ENCODE measurements at places on chromosomes 13 and 19. TPM values are rescaled to one million over a fixed set of nuclear protein-coding genes. Genes with fewer than 3 reads are reported as not detected.
A peak's percentile ranks its signal among the peaks of the same experiment; 100 is the strongest.

KIR3DL1 gene
- total RNA-seq, result not detected

DNA sequence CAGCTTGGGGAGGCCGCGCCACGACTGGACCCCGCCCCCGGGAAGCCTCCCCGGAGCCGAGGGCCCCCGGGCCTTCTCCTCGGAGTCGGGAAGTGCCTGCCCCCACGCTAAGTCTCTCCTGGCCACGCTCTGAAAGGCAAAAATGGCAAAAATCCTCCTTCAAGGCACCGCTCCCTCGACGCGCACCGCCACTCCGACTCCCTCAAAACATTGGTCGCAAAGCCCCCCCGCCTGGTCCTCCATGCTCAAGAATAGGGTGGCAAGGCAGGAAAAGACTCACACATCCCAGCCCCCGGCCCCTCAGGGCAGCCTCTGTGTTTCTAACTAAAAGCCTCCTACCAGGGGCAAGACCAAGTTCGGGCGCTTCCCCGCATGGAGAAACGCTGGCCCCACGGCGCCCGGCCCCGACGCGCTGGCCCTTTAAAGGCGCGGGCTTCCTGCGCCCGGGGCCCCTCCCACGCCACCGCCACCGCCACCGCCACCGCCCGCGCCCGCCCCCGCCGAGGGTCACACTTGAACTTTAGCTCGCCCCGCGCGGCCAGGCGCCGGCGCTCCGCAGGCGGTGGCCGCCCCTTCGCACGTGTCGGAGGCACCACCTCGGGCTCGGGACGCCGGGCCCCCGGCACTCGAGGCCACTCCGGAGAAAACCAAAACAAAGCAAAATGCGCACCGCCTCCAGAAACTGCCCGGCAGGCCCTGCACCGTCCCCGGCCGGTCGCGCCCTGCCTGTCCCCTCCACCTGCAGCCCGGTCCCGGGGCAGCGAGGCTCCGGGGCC is 1.9 kb downstream of the FOXO1 start:
- no peaks in the 10 kb centered on the region for H3K36me3 ChIP-seq
- H3K4me1 ChIP-seq, result peaks cover 14% of the 10 kb centered on the region
- H3K4me3 ChIP-seq, result peak overlapping the region; percentile 78
- peak; percentile 64 for DNase-seq

- H3K4me3 ChIP-seq, result no peak overlapping the region
- no peaks in the 10 kb centered on the region for H3K27me3 ChIP-seq
- H3K27ac ChIP-seq, result no peak overlapping the region
Measured at GRCh38 chr13:23468811-23469210, 35.3 kb upstream of the SACS start.

ZNF837 gene
- 2.1 TPM for total RNA-seq

DNA sequence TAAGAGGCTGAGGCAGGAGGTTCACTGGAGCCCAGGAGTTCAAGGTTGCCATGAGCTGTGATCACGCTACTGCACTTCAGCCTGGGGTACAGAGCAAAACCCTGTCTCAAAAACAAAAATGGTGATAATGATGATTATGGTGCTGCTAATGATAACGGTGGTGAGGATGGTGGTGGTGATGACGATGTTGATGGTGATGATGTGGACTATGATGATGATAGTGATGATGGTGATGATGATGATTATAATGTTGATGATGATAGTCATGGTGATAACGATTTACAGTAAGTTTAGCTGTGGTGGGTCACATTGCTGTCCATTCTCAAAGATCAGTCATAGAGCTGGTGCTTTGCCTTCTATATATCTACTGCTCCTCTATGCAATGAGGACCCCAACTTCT is 1340.6 kb downstream of the UQCRFS1 start:
- no peaks in the 10 kb centered on the region for H3K4me1 ChIP-seq
- H3K4me3 ChIP-seq, result no peak overlapping the region
- no peak for DNase-seq
- no peaks in the 10 kb centered on the region for H3K36me3 ChIP-seq
- H3K27me3 ChIP-seq, result no peaks in the 10 kb centered on the region

GRCh38 chr19:2231621-2232221 is 4.4 kb downstream of the PLEKHJ1 start:
- no peak overlapping the region for H3K27ac ChIP-seq
- H3K27me3 ChIP-seq, result no peaks in the 10 kb centered on the region
- no peak for DNase-seq
- H3K36me3 ChIP-seq, result no peaks in the 10 kb centered on the region

DNA sequence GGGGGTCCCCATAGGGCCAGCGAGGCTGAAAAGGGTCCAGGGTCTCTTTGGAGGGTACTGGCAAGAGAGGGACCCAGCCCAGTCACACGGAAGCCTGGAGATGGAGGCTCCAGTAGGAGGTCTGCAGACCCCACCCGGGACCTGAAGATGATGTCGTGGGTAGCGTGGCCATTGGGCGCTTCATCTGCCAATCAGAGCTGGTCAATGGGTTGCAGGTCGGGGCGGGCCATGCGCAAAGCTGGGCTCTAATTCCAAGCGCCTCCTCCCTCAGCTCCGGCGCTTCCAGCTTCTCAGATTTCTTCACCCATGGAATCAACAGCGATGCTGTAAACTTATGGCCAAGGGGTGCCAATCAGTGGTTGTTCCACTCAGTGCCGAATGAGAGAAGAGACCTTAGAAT is 10.9 kb downstream of the SIGLEC12 start:
- no peaks in the 10 kb centered on the region for H3K27me3 ChIP-seq

DNA sequence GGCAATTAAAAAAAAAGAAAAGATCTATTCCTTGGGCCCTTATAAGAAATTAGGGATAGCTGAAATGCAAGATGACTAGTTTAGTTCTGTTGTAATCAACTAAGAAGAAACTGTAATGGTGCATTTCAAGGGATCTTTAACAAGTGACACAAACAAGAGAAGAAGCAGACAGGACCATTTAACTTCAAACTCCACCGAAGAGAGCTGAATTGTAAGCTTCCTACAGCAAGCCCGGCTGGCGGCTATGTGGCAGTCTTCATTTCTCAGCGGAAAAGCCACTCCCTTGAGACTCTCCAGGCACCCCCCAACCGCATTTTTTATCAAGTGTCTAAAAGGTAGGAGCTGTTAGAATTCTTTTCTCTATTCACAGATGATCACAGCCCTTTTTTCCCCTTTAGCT is 305.2 kb upstream of the ZNF507 start:
- no peaks in the 10 kb centered on the region for H3K36me3 ChIP-seq
- H3K4me3 ChIP-seq, result no peak overlapping the region
- no peak for DNase-seq
- peaks cover 10% of the 10 kb centered on the region for H3K4me1 ChIP-seq
- no peak overlapping the region for H3K27ac ChIP-seq
- no peaks in the 10 kb centered on the region for H3K27me3 ChIP-seq

GRCh38 chr13:108195146-108195545 is 20.2 kb downstream of the LIG4 start:
- DNase-seq, result no peak
- H3K27ac ChIP-seq, result no peak overlapping the region
- no peak overlapping the region for H3K4me3 ChIP-seq
- no peaks in the 10 kb centered on the region for H3K27me3 ChIP-seq
- no peaks in the 10 kb centered on the region for H3K4me1 ChIP-seq

DNA sequence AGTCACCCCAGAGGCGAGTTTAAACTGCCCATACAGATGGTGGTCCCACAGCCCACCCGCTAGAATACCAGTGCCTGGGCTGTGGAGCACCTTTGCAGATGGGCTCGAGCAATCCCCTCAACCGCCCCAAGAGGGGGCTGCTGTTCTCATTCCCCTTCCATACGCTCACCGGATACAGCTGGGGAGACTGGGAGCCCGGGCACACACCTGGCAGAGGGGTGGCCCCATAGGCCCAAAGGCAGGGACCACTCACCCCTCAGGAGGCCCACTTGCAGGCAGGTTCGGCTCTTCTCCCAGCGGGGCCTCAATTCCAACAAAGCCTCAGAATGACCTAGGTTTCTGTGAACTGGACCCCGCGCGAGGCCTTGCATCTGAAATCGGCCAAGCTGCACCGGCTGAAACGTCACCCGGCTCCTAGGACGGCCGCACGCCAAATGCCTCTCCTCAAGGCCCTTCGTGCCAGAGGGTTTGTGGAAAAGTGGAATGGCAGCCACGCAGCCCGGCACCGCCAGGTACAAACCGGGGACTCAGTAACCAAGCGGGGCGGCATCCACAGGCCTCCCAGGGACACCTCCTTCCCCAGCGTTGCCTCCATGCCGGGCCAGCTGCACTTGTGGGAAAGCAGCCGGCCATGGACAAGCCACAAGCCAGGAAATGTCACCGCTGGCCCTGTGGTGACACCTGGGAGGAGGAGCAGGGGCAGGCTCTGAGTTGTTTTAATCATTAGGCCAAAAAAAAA is 18.7 kb downstream of the MLLT1 start:
- H3K36me3 ChIP-seq, result no peaks in the 10 kb centered on the region
- no peak overlapping the region for H3K4me3 ChIP-seq
- H3K27me3 ChIP-seq, result no peaks in the 10 kb centered on the region
- H3K27ac ChIP-seq, result no peak overlapping the region

GRCh38 chr19:18736415-18737336 is 53.2 kb downstream of the CRTC1 start:
- H3K4me3 ChIP-seq, result no peak overlapping the region
- H3K27ac ChIP-seq, result no peak overlapping the region
- H3K27me3 ChIP-seq, result no peaks in the 10 kb centered on the region
- no peak for DNase-seq
- H3K4me1 ChIP-seq, result peaks cover 8% of the 10 kb centered on the region

- no peak overlapping the region for H3K4me3 ChIP-seq
- no peaks in the 10 kb centered on the region for H3K36me3 ChIP-seq
- no peak for DNase-seq
- no peaks in the 10 kb centered on the region for H3K27me3 ChIP-seq
- H3K4me1 ChIP-seq, result no peaks in the 10 kb centered on the region
Measured at GRCh38 chr19:47768604-47769003, 9.9 kb upstream of the SELENOW start.

CRX gene
- not detected for total RNA-seq

GRCh38 chr13:25778808-25779305 is 273.0 kb downstream of the SHISA2 start:
- no peaks in the 10 kb centered on the region for H3K27me3 ChIP-seq
- no peaks in the 10 kb centered on the region for H3K4me1 ChIP-seq
- H3K27ac ChIP-seq, result no peak overlapping the region
- no peak overlapping the region for H3K4me3 ChIP-seq
- H3K36me3 ChIP-seq, result no peaks in the 10 kb centered on the region
- DNase-seq, result no peak

SULT2A1 gene
- 0.12 TPM for total RNA-seq

GPR183 gene
- total RNA-seq, result 2.4 TPM

GRCh38 chr19:40752257-40752781 is 1.3 kb downstream of the SNRPA start:
- no peaks in the 10 kb centered on the region for H3K27me3 ChIP-seq
- H3K4me3 ChIP-seq, result peak overlapping the region; percentile 53
- H3K36me3 ChIP-seq, result no peaks in the 10 kb centered on the region
- no peak overlapping the region for H3K27ac ChIP-seq
- no peak for DNase-seq

DNA sequence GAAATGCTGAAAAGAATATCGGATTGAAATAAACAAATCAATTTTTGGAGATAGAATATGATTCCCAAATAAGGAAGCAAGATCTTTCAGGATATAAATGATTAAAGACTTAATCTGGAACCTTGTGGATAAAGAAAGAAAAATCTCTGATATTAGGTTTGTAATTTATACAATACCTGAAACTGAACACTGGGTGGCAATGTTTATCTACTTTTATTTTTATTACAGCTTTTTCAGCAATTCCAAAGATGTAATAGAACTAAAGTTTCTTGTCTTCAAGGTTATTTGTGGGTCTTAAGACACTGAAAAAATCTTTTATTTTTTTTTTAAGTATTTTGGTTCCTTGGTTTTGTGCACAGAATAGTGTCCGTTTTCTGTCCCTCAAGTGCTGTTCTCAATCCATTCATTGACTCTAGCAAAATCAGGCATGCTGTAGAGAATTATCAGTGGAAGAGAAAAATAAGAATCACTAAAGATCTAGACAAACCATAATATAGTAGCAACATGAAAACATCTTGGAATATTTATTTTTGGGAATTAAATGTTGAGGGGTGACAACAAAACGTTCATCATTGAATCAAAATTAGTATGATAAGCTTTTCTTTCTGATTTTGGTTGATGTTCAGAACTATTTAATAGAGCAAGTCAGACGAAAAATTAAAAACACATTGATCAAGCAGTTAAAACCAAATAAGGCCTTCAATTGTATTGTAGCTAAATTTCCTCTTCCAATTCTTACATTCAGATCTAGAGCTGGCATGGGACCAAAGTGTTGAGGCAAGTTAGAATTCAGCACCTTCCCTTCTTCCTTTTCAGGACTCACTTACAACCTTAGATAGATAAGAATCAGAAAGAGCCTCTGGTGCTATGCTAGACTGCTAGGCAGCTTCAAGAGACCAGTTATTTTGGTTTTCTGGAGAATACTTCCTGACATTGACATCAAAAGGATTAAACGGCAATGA is 704.4 kb upstream of the PCDH20 start:
- H3K4me3 ChIP-seq, result no peak overlapping the region
- H3K27ac ChIP-seq, result no peak overlapping the region
- no peaks in the 10 kb centered on the region for H3K36me3 ChIP-seq
- H3K4me1 ChIP-seq, result no peaks in the 10 kb centered on the region
- no peaks in the 10 kb centered on the region for H3K27me3 ChIP-seq

DNA sequence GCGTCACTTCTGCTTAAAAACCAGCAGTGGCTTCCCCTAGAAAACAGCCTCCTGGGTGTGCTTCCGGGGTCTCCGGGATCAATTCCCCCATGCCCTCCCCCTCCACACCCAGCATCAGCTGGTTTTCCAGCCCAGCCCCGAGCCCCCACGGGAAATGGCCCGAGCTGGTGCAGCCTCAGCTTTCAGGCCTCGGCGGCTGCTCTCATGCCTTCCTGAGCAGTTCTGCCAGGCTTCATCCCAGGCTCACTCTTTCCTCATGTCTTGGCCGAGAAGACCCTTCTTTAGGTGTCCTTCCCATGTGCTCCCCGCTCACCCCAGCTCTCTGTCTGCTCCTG is 103.1 kb upstream of the RNF113B start:
- H3K27me3 ChIP-seq, result no peaks in the 10 kb centered on the region
- H3K4me1 ChIP-seq, result peaks cover 1% of the 10 kb centered on the region
- H3K27ac ChIP-seq, result no peak overlapping the region
- no peaks in the 10 kb centered on the region for H3K36me3 ChIP-seq
- no peak overlapping the region for H3K4me3 ChIP-seq

DNA sequence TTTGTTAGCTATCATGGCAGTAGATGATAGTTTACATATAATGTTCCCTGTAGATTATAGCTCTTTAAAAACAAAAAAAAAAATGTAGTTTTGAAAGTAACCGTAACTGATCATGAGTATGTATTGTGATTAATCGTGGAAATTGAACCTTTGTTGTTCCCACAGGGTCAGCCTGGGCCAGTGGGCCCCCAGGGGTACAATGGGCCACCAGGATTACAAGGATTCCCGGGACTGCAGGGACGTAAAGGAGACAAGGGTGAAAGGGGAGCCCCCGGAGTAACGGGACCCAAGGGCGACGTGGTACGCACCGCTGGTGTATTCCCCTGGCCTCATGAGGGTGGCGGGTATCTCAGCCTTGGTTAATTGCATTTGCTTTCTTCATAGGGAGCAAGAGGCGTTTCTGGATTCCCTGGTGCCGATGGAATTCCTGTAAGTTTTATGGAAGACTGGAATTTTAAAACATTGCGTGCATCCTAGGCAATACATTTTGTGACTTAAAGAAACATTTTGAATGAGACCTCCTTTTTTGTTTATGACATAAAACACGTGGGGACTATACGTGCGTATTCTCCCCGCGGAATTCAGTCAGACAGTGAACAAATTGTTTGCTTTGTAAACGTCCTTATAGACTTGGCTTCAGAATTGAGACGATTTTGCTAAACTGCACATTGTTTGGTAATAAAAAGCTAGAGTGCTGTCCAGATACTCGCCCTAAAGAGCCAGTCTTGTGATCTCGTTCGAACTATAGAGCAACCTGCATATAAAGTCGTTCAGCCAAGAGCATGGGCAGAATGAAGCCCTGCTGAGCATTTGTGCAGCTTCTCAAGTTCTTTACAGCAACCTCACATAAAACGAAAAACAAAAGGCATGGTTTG is 117.7 kb downstream of the COL4A2 start:
- DNase-seq, result no peak
- no peak overlapping the region for H3K4me3 ChIP-seq
- no peaks in the 10 kb centered on the region for H3K27me3 ChIP-seq
- H3K27ac ChIP-seq, result no peak overlapping the region

RGS9BP gene
- total RNA-seq, result not detected
